Brain microvascular endothelial cell (primary cell): ENCODE measurements at places on chromosomes 13 and 19.

GRCh38 chr13:35475960-35476943, at the start of gene MAB21L1:
Gene MAB21L1 (minus strand): TSS chr13:35476689. CDS start chr13:35476138, 551 bp downstream.
- peak; percentile 29 for DNase-seq

- DNase-seq: no peak
Observed at GRCh38 chr19:50590191-50590590, 22.0 kb upstream of the LRRC4B start.

- peak; percentile 94 for DNase-seq
Observed at GRCh38 chr13:110388108-110388943, 81.2 kb downstream of the COL4A2 start.

DNA sequence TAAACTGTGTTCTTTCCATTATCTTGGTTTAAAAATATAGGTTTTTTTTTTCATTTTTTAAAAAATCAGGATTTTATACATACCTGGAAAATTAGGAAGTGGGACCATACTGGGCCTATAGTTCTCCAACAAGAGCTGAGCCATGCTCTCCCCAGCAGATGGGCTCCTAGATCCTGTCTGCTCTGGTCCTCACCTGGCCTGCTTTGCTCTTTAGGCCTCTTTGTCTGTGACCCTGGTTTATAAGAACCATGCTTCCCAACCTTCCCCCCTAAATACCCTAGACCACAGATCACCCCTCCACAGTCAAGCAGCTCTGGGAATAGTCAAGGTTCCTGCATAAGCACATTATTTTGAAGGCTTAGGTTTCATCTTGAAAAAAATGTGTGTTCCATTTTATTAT, 185.0 kb upstream of the TSHZ3 start:
- DNase-seq: no peak

DNA sequence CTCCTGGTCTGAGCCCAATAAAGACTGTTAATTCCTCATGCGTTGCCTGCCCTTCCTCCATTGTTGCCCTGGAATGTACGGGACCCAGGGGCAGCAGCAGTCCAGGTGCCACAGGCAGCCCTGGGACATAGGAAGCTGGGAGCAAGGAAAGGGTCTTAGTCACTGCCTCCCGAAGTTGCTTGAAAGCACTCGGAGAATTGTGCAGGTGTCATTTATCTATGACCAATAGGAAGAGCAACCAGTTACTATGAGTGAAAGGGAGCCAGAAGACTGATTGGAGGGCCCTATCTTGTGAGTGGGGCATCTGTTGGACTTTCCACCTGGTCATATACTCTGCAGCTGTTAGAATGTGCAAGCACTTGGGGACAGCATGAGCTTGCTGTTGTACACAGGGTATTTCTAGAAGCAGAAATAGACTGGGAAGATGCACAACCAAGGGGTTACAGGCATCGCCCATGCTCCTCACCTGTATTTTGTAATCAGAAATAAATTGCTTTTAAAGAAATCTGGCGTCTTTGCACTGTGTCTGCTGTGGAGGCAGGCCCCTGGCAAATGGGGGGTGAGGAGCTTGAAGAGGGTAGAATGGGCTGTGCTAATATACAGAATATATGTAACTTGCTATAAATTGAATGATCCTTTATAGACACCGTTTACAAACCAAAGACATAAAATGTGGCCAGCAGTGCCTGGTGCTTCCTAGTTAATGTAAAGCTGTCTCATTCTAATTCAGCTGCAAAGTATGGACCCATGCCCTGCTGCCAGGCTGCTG, 4.2 kb upstream of the RPS11 start:
- no peak for DNase-seq

GRCh38 chr13:21695546-21695945, 24.7 kb downstream of the FGF9 start:
- DNase-seq: no peak

- no peak for DNase-seq
Observed at GRCh38 chr19:38557205-38557799, 60.5 kb downstream of the MAP4K1 start.

DNA sequence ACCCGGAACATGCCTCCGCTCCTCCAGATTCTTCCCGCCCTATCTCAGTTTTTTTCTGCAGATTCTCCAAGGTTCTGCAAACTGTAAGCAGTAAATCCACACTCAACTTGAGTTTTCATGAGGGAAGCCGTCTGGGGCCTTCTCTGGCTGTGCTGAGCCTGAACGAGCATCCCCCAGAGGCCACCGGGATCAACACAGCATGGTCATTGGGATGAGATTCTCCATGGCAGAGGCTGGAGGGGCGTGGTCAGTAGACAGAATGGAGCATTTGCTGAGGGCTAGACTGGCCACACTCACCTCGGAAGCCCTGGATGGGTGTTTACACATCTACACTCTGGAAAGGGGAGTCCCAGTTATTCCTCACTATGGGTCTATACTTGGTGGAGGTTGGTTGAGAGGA, 2.3 kb upstream of the LILRA4 start:
- DNase-seq: no peak

GRCh38 chr13:32923725-32924124, 92.5 kb upstream of the KL start:
- no peak for DNase-seq

DNA sequence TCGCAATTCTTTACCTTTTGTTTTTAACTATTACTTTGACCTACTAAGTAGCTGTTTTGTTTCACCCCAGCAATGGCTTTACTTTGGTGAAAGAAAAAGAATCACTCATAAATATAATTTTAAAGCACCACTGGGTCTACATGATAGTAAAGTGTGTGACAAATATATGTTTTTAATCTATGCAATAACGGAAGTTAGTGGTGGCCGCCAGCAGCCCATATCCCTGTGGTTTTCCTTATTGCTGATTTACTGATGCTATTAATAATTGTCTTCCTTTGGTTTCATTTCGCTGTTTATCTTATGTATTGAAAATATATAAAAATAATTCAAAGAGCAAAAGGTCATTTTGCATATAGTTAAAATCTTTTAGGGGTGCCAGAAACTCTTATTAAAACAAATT, 491.3 kb downstream of the DIAPH3 start:
- DNase-seq: no peak

DNA sequence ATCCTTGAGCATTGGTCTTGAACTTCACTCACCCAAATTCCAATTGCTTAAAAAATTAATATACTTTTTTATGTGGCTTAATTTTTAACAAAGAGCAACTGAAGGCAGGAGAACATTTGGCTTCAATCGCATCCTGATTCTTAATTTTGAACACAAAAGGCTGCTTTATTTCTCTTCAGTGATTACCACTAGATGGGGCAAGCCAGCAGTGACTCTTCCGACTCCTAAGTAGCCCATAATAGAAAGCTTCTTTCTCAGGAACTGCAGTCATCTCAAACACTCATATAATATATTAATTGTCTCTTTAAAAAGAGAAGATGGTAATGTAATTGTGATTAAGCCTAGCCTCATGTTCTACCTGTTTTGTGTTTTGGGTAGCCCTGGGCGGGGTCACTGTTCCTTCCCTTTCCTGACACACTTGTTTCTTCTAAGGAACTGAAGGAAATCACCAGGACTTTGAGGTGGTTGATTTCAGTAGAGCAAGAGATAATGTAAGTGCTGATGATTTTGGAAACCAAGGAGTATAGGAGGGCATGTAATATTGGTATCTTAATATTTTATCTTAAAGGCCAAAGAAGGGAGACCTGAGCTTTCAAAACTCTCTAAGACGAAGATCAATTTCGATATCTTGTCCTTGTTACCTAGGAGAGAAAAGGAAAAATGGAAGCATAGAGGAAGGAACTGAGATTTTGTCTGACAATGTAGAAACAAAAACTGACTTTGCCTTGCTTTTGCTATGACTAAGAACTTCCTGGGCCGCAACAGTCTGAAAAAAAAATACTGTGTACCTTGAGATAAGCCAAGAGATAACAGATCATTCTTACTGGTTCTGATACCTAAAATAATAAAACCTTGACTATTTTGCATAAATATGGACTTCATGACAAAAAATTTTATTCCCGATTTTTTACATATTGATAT, 73.1 kb downstream of the TNFSF13B start:
- DNase-seq: peak; percentile 22
